ENCODE measurements at places on chromosomes 7 and 10.

GRCh38 chr10:132606536-132607316 is 69.1 kb downstream of the INPP5A start:
- DNase-seq = no peak

GRCh38 chr7:77651575-77652162 is 44.6 kb upstream of the RSBN1L start:
- DNase-seq = no peak

- no peak for DNase-seq
Observed at GRCh38 chr10:78196964-78197363, 163.3 kb downstream of the RPS24 start.

DNA sequence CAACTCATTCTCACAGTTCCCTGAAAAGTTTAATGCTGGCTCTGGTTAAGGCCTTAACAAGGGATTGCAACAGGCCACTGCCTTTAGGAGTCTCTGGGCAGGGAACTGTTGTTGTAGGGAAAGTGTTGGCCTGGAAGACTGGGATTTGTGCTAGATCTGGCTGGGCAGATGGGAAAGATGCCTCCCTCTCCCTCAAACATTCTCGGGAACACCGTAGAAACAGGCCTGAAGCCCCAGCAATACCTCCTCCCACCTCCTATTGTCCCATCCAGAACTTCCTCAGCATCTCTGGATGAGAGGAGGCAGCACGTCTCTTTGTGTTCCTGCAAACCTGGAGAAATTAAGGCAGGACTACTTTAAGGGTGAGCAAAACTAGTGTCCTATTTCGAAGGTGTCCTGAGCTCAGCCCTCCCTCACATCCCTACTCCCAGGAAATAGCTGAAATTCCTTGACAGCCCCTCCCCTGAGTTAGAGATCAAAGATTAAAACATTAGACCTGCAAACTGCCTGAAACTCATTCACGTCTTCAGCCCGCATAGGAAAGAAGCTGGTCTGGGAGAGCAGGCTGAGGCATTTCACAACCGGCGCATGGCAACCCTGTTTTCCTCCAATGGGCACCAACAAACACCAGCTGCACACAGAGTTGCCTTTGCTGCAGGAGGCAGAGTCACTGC is 10.9 kb upstream of the MAP3K8 start:
- no peak for DNase-seq

DNA sequence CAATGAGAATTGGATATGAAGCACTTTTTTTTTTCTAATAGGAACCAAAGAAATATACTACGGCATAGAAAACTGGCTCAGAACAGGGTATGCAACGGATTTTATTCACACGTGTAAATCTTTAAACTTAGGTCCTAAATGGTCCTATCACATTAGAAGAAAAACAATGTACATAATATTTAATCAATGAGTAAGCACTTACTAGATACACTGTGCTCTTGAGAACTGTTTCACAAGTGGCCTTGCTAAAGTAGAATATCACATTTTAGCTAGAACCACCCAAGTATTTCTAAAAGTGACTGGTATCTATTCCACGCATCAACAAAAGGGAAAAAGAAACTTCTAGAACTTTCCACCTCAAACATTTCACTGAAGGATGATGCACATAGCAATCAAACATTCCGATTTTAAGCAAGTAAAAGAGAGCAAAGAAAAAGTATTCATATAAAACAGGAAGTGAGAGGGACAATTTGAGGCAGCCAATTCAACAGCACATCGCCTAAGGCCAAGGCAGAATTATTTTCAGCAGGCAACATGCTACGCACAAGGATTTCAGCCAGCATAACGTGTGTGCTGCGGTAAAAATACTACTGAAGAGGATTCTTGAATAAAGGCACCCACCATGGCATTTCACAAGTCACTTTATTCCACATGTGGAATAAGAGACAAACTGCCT is 55.8 kb downstream of the PARD3 start:
- no peak for DNase-seq

DNA sequence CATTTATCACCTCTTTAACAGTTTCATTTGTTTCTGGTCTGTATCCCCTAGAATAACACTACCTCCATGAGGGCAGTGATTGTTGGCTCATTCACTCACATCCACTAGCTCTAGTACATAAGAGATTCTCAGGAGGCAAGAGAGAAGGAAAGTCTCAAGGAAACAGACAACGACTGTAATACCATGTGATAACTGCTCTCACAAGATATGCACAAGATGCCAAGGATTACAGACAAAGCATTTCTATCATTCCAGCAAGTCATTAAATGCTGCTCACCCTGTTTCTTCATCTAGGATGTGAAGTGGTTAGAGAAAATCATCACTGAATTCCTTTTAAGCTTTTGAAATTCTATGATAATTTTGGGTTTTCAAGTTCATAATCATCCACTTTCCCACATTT is 115.3 kb downstream of the HIBADH start:
- DNase-seq = no peak

DNA sequence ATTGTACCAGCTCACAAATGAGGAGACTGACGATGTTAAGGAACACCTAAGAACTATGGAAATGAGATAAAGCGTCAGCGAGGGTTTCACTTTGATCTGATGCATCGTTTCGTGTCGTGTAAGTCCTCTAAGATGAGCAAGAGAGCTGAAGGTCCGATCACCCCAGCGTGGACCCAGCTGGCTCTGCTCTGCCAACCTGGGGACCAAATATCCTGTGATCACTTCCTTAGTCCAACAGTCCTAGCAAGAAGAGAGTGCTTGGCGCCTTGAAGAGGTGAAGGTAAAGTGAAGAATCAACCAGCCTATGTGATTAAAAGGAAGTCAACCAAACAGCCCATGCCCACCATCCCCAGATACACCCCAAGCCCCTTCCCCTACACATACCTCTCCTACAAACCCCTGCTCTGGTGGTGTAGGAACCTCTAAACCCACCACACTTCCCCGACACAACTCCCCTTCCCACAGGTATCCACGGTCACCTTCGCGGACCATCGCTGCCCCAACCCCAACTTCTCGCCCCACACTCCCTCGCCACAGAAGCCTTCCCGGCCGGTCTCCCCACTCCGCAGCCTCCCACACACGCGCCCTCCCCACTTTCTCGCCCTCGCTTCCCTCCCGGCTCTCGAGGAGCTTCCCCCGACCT is 722 bp downstream of the UPF2 start:
- DNase-seq = no peak

DNA sequence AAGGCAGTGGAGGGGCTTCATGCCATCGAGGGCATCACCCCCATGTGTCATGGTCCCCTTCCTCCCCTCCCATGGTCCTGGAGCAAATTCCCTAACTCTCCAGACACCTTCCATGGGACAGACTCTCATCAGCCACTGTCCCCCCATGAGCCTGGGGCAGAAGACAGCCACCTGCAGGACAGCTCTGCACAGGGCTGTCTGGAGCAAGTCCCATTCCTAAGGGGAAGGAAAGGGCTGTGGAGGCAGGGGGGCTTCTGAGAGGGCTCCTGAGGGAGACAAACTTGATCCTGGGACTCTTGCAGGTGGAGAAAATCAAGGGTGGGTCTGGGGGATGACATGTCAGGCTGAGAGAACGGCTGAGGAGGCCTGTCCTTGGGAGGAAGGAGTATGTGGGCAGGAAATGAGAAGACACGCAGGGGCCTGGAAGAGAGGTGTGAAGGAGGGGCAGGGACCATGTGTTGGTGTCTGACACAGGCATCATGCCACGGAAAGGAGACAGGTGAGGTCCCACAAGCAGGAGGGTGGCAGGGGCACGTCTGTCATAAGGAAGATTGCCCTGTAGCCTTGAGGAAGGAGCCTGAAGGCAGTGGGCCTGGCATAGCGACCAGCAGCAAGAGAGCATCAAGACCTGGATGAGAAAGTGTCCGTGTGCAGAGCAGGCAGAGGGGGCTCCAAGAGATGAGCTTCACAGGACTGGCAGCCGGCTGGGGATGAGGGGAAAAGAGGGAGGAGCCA is 14.4 kb upstream of the GDF10 start:
- no peak for DNase-seq

GRCh38 chr10:102284531-102284930 is 39.2 kb downstream of the GBF1 start:
- DNase-seq = no peak

- DNase-seq = no peak
Observed at GRCh38 chr7:74087791-74088453, 4.3 kb downstream of the LIMK1 start.

DNA sequence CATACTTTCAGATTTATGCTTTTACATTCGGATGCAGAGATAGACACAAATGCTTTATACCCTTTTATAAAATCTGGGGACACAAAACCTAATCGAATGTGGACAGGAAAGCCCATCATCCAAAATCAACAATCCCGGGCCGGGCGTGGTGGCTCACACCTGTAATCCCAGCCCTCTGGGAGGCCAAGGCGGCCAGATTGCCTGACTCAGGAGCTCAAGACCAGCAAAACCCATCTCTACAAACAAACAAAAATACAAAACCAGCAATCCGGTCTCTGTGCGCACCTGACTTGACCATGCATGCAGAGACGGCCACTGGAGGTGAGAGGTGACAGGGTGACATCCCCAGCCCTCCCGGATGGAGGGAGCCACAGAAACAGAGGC is 13.5 kb downstream of the COBL start:
- no peak for DNase-seq

GRCh38 chr7:106756884-106757283 is 95.9 kb upstream of the CCDC71L start:
- DNase-seq = no peak

DNA sequence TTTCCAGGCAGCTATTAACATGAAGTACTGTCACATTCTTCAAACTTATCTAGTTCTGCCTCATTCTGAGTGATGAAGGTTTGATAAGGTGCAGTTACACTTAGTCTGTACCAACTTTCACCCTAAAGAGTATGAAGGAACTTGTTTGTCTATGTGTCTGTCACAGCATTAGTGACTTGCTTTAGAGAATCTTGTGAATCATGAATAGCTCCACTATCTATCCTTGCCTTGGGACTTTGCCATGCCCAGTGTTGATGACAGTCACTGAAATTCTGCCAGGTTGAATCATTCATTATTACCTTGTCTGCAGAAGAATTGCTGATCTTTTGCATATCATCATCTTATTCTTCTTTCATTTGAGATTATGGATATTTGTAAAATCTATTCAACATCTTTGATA is 50.9 kb upstream of the A1CF start:
- DNase-seq = no peak

GRCh38 chr7:38177621-38178003 is 433 bp upstream of the STARD3NL start:
- no peak for DNase-seq

DNA sequence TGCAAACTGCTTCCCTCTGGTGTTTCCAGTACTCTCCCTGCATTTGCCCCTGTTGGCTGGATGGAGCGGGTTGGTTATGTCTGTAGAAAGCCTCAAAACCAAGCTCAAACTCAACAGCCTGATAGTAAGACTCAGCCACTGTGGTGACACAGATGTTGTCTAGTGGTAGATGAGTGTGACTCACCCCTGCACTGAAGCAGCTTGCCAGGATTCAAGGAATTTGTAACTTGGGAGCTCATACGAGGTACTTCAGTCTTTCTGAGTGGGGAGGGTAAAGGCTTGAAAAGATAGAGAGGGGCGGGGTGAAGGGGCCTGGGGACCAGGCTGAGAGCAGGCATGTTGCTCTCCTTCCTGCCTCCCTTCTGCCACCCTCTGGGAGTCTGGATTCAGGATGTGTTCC is 22.9 kb upstream of the AQP1 start:
- no peak for DNase-seq

DNA sequence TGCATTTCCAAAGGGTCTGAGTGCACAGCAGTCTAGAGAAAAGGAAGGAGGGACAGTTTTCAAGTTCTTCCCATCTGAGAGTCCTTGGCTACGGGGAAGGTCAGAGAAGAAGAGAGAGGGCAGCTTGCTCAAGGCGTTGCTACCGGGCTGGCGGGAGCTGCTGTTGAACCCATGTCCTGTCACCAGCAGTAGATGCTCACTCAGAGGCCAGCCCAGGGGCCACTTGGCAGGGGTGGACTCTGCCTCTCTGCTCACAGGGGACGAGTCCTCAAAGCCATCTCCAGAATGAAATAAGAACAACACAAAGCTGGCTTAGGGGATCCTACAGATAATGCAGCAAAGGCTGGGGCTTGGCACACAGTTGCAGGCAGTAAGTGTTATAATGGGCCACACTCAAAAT is 231.5 kb downstream of the TNS3 start:
- no peak for DNase-seq

DNA sequence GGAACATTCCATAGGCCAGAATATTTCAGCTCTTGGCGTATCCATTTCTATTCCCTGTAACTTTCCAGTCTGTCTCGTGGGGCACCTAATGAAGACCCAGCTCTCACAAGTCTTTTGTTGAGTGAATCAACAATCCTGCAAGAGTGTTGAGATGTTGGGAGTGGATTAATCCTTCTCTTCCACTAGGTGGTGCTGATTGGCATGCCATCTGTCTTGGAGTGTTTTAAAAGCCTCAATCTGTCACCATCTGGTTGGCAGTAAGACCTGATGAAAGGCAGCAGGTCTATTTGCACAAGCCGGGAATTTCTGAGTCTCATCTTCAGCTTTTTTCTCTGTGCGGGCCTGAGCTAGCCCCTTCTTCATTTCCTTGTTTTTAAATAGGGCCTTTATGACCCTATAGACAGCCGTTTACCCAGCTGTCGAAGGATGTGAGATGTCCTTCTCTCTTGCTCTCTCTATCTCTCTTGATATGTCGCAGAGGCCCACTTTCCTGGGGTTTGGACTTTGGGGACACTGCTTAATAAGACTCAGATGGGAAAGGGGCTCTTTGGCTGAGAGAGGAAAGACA is 180.5 kb downstream of the ZNF365 start:
- DNase-seq = no peak

All from T-helper 22 cell (primary cell).